ENCODE measurements at places on chromosomes 2 and 18.

DNA sequence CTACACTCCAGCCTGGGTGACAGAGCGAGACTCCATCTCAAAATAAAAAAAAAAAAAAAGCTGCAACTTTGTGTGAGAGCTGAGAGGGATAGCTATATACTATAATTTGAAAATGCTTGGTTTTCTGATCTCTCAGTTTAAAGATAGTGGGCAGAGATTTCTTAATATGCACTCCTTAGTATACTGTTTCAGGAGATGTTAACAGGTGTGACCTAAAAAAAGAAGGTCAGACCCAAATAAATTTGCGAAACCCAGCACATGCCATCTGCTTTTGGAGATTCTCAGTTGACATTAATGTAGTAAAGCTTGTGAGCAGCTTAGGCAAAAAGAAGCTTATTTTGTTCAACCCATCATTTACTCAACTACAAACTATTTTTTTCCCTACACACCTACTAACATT, 37.4 kb downstream of the ZC3H6 start:
- DNase-seq, result no peak

DNA sequence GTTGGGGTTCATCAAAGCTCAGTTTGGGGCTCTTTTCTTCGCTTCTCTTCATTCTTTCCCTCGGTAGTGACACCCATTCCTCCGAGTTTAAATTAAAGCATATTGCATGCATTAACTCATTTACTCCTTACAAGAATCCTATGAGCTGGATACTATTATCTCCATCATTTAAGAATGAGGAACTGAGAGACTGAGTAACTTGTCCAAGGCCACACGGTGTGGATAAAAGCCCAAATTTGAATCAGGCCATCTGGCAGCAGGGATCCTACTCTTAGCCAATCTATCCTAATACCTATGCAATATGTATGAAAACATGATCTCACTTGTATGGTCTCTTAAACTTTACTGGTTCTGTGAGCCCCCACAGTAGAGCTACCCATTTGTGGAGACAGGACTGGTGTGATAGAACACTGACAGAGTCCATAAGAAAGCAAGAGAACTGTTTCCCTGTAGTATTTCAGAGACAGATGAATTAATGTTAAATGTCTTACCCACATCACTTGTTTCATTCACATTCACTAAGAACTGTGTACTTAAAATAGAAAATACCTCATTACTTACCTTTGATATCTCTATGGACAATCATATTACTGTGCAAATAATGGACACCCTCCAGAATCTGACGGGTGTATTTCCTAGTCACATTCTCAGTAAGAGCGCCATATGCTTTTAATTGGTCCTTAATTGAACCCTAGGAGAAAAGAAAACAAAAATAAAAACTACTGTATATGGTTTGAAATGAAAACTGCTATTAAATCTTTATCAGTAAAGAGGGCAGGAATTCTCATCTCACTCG, 20.4 kb upstream of the ERCC3 start:
- no peak for DNase-seq

DNA sequence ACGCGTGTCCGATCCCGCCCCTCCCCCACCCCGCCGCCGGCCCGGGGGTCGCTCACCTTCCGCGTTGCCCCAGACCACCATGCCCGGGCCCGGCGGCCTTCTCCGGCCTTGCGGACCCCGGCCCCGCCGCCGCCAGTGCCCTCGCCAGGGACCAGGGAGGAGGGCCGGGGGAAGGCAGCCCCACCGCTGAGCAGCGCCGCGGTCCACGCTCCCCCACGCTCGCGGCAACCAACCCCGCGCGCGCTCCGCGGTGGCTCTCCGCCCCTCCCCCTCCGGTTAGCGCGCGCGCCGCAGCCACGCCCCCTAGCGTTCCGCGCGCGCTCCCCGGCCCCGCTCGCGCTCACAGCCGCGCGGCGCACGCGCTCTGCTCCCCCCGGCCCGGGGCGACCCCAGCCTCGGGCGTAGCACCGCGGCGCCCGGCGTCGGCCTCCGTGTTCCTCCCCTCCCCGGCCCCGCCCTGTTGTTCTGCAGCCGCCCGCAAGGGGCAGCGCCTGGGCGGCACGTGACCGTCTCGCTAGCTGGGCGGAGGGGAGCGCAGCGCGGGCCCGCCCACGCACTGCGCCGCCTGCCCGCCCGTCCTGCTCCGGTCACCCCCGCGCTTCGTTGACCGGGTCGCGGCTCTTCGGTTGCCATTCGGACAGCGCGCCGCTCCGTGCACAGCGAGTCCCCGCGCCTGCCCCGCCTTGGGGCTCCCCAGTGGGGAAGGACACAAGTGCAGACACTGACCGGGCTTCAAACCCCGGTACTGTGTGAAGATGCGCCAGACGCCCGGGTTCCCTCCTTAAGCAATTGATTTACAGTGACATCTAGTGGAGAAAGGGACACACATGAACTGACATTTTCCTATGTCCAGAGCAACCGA, at the start of gene REV1:
REV1 (minus strand) TSS at position 257 of the 862 bp plus-strand sequence. CDS start 25,042 bp downstream, outside the sequence.
- DNase-seq, result peak; percentile 65

DNA sequence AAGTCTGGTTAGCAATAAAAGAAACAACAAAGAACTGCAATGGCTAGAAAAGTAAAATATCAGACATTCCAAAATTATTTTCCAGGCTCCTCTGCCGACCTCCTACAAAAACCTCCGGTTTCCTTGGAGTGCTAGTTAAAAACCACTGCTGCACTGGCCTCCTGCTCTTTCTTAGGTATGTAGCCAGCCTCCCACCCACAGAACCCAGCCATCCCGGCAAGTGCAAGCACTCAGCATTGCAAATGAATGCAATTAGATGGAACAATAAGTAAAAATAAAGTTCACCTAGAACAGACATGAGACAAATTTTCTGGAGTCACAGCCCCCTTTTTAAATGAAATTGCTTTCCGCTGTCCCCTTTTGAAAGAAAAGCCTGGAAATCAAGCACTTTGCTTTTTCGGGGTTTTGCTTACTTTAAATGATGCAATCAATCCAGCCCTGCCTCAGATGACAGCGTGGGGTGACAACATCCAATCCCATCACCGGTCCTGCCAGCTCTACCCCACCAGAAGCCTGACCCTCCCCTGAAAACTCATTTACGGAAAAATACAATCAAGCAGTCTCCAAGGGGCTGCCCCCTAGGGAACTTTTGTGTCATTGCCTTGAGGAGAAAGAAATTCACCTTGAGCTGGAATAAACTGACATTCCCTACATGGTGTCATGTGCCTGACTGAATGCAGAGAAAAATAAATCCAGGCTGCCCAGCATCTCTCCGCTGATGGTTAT, 199.8 kb downstream of the EPHA4 start:
- no peak for DNase-seq

DNA sequence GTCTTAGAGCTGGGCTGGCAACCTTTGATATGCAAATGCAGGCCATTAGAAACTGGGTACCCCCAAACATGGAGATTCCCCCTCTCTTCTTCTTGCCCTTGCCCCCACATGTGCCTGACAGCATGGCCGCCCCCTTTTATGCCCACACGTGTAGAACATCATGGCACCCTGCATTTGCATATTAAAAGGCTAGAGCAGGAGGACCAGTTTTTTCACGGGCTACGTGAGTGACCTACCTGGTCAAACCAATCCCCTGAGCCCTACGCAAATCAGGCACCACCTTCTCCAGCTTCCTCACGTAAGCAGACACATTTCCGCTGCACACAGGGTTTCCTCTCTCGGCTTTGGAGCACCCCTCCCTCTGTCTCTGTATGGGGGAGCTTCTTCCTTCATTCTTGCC, 110.9 kb upstream of the COPS8 start:
- DNase-seq, result no peak

- no peak for DNase-seq
Measured at GRCh38 chr2:85319796-85320195, 8.0 kb downstream of the TGOLN2 start.

DNA sequence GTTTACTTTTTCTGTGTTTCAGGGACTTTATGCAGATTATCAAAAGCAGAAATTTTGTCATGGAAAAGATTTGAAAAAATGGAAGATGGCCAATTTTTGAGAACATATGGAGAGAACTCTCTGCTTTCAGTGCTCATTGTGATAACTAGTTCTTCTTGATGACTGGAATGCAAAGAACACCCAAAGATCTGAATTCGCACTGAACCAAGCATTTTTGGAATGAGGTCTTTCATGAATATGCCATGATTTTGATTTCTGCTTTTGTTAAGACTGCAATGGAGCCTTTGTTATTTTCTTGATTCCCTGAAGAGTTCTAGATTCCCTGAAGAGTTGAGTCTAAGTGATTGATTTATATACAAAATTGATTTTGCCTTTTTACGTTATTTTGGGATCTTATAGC, 124.1 kb downstream of the FMNL2 start:
- no peak for DNase-seq

DNA sequence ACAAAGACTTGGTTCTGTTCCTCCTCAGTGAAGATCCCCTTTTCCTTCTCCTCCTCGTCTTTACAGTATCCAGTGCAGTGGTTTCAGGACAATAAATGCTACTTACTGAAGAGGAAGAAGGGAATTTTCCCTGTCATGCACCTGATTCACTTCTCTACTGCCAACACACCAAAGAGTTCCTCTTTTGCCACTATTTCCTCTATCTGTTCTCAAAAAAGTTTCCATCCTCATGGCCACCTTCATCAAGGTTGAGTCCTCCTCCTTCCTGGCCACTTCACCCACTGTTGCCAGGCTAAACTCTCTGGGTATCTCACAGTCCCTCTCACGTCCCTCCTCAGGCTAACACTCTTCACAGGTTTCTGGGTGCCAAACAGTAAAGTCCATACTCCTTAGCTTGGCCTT, 41.7 kb downstream of the PLEKHM3 start:
- no peak for DNase-seq

- DNase-seq, result no peak
Measured at GRCh38 chr2:195533771-195534642, 123.0 kb upstream of the SLC39A10 start.

DNA sequence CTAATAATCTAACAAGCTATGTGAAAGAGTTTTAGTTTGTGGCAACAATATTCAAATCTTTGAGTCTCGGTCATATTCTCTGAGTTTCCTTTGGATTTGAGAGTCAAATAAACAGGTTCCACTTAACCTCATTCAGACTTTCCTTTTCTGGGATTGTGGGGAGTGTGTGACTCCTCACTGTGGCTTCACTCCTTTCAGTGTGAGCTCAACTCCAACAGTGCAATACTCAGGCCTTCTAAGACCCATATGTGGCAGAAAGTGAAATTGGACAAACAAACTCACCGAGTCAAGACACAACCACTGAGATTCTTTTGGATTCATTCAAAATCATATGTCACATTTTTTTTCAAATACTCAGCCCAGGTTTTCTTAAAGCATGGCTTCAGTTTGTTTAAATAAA, 25.4 kb downstream of the SLC9A4 start:
- DNase-seq, result no peak

DNA sequence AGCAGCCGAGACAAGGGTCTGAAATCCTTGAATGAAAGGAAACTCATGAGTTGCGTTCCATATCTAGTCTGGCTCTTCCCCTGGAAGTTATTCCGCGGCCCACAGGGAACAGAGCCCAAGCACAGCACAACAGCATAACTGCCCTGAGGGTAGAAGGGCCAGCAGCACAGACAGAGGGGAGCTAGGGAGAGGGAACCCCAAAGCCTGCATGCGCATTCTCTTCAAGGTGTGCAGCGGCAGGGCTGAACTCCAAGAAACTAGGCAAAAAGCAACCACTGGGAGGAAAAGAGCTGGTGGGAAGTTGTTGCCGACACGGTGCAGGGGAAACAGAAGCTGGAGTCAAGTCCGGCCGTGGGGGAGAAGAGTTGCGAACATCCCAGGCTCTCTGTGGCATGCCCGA, 11.8 kb downstream of the GPR148 start:
- no peak for DNase-seq

- no peak for DNase-seq
Measured at GRCh38 chr2:102508863-102509262, 35.8 kb downstream of the SLC9A4 start.

DNA sequence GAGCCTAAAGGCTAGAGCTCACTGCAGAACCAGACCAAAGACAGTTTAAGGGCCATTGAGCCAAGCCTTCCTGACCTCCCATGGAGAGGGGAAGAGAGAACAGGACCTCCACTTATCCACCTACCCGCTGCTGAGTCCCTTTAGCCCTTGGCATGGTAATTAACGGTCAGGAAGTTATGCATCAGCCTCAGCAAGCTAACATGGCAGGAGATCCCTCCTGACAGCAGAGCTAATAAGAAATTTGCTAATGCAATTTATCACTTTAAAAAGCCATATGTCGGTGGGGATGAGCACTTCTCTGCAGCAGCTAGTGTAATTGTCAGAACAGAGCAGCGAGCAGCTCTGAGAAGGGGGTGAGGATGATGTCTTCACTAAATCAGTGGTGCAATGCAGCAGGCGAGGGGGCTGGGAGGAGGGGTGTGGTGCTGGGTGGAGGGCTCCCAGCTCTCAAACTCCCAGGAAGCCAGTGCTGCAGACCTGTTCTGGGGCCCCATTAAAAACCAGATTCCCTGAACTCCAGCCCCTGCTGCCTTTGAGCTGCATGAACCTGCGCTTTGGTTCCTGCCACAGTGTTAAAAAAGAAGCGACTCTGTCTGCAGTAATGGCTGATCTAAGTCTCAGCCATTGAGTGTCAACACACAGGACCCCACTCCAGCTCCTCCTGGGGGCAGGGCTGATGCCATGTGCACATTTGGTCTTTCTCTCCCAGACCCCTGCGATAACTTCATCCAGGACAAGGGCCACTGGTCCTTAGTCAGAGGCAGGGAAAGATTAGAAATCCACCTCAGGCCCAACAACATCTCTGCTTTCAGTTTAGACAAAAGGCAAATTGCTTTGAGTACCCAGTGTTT, 84.2 kb upstream of the STPG4 start:
- DNase-seq, result no peak

DNA sequence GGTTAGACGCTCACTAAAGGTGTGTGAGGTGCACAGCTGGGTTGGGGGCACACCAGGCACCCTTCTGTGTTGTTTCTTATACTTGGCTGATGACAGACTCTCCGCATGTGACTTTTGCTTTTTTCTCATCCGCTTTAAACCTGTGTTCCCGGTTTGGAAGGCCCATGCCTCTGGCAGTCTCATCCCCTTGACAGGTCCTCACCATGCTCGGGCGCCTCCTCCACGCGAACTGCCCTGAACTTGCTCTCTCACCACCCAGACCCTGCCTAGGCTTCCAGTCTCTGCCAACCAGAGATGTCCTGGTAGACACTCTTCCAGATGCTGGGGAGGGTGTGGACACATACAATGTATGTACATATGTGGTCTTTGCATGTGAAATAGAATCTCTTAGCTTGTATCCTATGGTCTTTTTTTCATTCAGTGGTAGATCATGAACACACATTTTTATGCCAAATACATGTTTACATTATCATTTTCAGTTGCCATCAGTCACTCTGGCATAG, 79.8 kb downstream of the LIMS1 start:
- no peak for DNase-seq

- no peak for DNase-seq
Measured at GRCh38 chr18:74689251-74689650, 91.6 kb downstream of the ZNF407 start.

DNA sequence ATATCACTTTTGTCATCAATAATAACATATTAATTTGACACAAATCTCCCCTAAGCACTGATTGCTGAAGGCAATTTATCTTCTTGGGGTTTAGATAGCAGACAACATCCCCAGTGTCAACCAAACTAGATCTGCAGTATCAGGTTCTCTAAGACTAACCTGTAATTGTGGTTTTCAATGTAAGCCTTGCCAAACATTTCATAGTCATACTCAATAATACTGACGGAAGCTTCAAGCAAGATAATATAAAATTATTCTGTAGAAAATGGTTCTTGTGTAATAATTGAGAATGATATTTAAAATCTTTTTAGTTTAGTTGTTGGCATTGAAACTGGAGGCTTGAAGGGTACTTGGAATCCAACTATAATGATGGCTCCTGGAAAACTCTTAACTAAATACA, 186.3 kb downstream of the RIT2 start:
- no peak for DNase-seq

GRCh38 chr18:3283253-3283863, 21.4 kb downstream of the MYL12B start:
- no peak for DNase-seq

All from epithelial cell of proximal tubule (primary cell).